ENCODE measurements at places on chromosomes 1 and 21.
A peak's percentile ranks its signal among the peaks of the same experiment; 100 is the strongest.

- no peak for DNase-seq
Observed at GRCh38 chr1:78665809-78666208, 16.2 kb downstream of the IFI44 start.

DNA sequence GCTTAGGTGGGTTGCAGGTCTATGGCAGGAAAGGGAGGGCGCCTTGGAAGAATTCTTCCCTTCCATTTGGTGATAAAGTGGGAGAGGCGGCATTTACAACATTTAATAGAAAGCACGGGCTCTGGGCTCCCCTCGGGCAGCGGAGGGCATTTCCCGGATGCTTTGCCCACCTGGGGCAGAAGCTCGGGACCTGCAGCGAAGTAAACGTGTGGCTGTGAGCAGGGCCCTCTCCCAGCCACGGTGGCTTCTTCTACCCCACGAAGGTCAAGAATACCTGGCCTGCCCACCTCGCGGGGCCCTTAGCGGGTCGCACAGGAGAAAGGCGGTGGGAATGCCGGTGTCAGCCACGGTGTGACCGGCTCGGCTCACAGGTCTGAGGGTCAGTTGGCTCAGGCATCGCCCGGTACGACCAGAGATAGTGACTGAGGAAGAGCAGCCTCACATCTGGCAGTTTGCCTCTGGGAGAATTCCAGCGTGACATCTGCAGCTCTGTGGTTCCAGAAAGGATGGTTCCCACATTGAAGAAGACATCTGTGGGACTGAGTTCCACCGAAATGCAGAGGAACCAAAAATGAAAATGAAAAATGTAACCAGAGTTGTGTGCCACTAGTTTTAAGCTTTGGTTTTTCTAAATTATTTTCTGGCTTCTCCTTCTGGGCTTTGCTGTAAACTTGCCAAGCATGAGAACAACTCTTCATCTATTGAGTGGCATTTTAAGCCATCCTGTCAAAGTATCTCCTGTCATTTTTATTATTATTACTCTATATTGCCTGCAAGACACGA lies 720 bp upstream of the F3 start:
- DNase-seq, result peak; percentile 22

GRCh38 chr1:32773018-32773763 lies 44.0 kb downstream of the YARS1 start:
- peak; percentile 76 for DNase-seq

GRCh38 chr1:225519166-225519863 lies 91.5 kb upstream of the LBR start:
- no peak for DNase-seq

GRCh38 chr1:74596717-74597116 lies 76.9 kb downstream of the ERICH3 start:
- no peak for DNase-seq

- DNase-seq, result no peak
Observed at GRCh38 chr21:27391990-27392389, 425.1 kb upstream of the ADAMTS5 start.

- no peak for DNase-seq
Observed at GRCh38 chr1:8365661-8366362, 47.9 kb downstream of the SLC45A1 start.

DNA sequence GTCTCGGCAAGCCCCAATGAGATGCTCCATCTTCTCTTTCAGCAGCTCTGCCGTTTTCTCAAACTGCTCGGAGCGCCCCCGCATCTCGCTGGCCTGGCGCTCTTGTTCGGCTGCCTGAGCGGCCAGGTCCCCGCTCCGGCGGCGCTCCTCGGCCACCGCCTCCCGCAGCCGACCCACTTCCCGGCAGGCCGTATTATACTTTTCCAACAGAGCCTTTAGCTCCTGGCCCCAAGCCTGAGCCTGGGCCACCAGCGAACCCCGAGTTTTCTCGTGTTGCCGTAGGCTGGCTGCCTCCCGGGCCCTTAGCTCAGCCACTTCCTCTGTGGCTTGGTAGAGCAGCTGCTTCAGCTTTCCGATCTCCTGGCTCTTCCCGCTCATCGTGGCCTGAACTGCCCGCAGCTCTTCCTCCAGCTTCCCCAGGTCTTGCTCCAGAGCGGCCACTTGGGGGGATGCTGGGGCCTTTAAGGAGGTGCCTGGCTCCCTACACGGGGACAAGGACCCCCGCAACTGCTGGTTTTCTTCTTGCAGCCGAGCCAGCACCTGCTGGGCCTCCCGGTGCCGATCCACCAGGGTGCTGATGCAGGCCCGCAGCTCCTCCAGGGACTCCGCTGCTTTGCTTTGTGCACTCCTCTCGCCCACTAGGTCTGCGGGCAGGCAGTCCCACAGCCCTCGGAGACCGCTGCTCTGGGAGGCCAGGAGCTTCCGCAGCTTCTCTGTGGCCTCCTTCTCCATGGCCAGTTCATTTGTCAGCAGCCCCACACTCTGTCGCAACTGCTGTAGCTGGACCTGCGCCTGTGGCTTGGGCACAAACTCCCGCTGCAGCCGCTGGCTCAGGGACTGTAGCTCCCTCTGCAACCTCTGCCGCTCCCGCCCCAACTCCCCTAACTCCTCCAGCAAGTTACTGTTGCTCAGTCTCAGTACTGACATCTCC lies 13.4 kb upstream of the PIAS3 start:
- DNase-seq, result no peak

DNA sequence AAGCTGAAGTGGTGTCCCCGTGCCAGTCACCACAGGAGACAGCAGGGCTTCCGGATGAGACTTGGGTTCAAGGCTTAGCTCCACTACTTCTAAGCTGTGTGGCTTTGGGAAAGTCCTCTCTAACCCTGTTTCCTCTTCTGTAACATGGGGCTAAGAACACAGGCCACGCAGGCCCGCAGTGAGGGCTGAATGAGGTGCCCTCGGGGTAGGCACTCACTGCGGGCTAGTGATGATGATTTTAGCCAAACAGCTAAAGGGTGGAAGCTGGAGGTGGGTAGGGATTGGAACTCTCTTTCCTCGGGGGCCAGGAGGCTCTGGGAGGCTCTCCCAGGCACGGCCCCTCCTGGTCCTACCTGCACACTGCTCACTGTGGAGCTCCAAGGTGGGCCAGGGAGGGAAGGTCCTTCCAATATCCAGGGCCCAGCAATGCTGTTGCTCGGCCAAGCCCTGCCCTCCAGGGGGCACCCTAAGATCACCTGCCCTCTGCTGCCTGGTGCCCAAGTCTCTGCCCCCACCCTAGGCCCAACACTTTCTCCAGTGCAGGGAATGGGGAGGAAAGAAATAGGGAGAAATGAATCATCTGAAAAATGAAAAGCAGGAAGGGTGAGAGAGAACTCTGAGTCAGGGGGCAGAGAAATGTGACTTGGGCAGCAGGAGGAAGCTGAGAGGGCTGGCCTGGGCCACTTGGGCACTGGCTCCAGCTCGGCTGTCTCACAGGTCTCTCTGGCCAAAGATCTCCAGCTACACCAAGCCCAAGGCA lies 19.2 kb upstream of the EVA1B start:
- DNase-seq, result peak; percentile 96

DNA sequence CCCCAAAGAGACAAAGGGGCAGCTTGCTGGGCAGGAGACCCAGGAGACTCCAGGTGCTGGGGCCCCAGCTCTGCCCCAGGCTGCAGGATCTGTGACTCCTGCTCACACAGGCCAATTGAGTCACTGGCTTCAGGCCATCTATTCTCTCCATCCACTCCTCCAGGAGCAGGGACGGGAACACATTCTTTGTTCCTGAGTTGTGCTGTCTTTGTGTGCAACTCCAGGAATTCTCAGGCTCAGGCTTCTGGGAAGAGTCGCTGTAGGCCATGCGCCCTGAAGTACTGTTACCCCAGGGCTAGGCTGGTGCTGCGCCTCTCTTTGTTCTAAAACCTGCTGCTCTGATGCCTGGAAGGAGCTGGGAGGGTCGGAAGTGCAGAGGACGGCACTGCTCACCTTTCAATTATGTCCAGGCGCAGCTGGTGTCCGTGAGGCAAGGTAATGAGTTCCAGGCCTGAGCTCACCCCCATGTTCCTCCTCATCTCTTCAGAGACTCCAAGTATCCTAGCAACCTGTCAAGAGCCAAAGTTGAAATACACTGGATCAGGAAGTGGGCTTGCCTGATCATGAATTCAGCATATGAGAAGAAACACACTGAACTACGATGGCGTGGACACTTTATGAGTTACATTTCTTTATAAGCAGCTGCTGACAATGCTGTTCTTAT lies 105.9 kb downstream of the BCAR3 start:
- no peak for DNase-seq

DNA sequence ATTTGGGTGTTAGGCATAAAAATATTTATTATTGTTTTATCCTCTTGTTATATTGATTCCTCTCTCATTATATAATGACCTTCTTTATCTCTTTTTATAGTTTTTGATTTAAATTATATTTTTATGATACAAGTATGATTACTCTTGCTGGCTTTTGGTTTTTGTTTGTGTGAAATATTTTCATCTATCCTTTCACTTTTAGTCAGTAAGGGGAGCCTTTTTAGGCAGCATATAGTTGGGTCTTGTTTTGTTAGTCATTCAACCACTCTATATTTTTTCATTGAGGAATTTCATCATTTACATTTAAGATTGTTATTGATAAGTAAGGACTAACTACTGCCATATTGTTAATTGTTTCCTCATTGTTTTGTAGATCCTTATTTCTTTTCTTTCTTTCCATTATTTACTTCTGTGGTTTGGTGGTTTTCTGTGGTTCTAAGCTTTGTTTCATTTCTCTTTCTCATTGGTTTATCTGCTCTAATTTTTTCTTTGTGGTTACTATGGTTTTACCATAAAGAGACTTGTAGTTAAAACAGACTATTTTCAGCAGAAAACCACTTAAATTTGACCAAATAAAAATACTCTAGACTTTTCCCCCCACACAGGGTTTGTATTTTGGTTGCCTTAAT lies 593.1 kb downstream of the NUF2 start:
- DNase-seq, result no peak

DNA sequence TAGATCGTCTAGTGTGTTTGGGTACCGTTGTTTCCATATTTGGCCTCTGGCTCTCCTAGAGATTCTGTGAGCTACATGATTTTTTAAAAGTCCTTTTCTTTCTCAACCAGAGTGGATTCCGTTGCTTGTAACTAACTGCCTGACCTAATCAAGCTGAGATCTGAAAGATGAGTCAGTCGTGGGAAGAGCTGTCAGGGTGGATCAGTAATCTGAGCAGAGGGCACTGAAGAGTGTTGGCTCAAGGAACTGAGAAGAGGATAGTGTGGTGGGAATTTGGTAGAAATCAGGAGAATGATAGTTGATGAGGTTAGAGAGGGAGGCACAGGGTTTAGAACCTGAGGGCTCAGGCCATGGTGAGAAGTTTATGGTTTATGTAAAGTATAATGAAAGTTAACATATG lies 52.2 kb downstream of the TRAF5 start:
- peak; percentile 69 for DNase-seq

GRCh38 chr1:180343921-180344769 lies 114.1 kb downstream of the LHX4 start:
- DNase-seq, result peak; percentile 47

DNA sequence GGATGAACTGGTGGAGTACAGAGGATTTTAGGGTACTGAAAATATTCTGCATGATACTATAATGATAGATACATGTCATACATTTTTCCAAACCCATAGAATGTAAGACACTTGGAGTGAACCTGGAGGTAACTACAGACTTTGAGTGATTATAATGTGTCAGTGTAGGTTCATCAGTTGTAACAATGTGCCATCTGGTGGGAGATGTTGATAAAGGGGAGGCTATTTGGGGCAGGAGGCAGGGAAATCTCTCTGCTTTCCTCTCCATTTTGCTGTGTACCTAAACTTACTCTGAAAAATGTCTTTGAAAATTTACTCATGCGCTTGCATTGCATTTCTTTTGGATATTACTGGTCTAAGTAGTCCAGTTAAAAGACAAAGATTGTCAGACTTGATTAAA lies 35.2 kb downstream of the PTBP2 start:
- DNase-seq, result no peak

GRCh38 chr1:43660355-43660754 lies 10.4 kb downstream of the KDM4A start:
- DNase-seq, result no peak

DNA sequence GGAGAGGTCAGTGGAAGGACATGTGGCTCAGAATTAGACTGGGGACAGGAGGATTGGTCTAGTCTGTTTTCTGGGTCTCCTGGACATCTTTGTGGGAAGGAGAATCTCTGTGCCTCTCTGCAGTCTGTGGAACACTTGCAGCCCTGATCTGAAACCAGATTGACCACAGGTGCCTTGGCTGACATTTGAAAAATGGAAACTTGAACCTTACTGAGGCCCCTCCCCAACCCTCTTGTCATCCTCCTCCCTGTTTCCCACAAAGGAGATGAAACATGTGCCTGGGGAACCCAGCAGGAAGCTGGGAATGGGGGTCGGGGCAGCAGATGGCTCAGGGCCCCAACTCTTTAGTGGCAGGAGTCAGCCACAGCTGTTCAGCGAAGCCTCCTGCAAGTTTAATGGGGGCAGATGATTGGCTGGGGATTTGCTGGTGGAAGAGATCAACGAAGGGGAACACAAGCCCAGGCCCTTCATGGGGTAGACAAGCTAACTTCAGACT lies 18.1 kb downstream of the VASH2 start:
- no peak for DNase-seq

DNA sequence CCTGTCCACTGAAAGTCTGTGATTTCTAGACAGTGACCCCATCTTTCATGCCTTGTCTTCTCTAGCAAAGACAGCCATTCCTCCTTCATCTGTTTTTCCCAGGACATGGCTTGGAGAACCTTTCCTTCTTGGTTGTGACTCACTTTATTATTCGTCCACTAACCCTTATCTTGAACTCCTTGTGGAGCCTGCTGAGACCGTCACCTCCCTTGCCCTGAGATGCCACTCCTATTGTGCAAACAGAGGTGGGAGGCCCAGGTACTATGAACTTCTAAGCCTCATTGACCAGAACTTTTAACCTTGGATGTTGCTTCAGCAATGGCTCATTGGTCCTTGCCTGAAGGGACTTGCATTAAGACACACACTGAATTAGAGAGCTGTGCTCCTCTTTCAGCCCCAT lies 117.5 kb downstream of the FOXD2 start:
- no peak for DNase-seq

GRCh38 chr1:25216123-25216522 lies 16.2 kb downstream of the SYF2 start:
- DNase-seq, result no peak

- DNase-seq, result no peak
Observed at GRCh38 chr1:202951437-202951836, 6.7 kb downstream of the ADIPOR1 start.

- DNase-seq, result no peak
Observed at GRCh38 chr1:20278692-20279130, 12.0 kb upstream of the VWA5B1 start.

GRCh38 chr1:953524-954320 lies 5.3 kb downstream of the NOC2L start:
- no peak for DNase-seq

GRCh38 chr1:155971910-155972809 lies 6.2 kb downstream of the ARHGEF2 start:
- no peak for DNase-seq

- peak; percentile 44 for DNase-seq
Observed at GRCh38 chr1:99645699-99646531, at the start of gene PALMD. TSS of gene PALMD (plus strand) at chr1:99646113. CDS start at chr1:99646318, 205 bp downstream.

GRCh38 chr1:78003882-78004718 lies 639 bp upstream of the DNAJB4 start:
- peak; percentile 89 for DNase-seq

DNA sequence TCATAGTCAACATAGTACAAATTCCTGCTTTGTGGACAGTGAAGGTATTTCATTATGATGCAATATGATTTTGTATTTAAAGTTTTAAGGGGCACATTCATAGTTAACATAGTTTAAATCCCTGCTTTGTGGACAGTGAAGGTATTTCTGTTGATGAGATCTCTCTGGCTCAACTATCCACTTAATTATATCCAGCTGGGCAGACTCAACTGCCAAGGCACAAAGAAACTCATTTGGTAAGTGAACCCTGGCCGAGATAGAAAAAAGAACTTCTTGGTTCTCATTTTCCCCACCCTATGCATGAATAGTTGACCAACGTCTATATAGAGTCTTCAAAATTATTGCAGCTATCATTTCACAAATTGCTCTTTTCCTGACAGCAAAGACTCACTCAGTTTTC lies 1194.6 kb downstream of the NCAM2 start:
- DNase-seq, result no peak

Data from HT1080 (cell line).